HAP-1 (cell line): ENCODE measurements at places on chromosomes 1 and 21.
A peak's percentile ranks its signal among the peaks of the same experiment; 100 is the strongest.

DNA sequence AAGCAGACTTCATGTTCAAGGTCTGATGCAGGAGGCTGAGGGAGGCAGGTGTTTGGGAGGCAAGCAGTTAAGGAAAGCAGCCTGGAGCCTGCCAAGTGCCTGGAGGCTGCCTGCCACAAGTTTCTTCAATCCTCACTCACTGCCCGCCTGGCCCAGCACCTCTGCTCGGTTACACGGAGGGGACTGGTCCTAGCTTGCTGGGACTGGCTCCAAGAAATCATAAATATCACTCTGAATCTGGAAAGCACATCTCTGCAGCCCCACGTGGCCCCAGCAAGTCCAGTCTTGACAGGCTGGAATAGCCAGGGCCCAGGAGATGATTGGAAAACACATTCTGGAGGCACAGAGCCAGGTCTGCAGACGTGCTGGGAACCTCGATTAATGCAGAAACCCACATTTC, 83.9 kb downstream of the BCAR3 start:
- no peak for DNase-seq

GRCh38 chr1:82485591-82486369, 685.0 kb downstream of the ADGRL2 start:
- peak; percentile 88 for DNase-seq

GRCh38 chr1:217747156-217747769, 116.1 kb downstream of the SPATA17 start:
- DNase-seq, result no peak

GRCh38 chr1:210978974-210979354, 155.0 kb downstream of the KCNH1 start:
- no peak for DNase-seq

DNA sequence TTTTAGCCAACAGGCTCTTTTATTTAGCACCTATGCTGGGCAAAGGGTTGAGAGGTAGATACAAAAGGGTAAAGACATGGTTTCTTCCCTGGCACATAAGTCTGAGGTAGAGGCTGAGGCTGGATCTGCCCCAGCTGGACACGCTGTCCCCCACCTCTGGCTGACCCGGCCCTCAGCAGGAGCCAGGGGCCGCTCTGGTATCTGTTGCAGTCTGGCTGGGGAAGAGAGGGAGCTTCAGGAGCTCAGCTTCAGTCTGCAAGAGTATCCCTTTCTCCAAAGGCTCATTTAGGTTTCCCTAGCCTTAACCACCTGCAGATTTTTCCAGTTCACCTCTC, 14.2 kb downstream of the BLACAT1 start:
- DNase-seq, result no peak

GRCh38 chr1:185438936-185439335, 121.9 kb upstream of the IVNS1ABP start:
- no peak for DNase-seq

DNA sequence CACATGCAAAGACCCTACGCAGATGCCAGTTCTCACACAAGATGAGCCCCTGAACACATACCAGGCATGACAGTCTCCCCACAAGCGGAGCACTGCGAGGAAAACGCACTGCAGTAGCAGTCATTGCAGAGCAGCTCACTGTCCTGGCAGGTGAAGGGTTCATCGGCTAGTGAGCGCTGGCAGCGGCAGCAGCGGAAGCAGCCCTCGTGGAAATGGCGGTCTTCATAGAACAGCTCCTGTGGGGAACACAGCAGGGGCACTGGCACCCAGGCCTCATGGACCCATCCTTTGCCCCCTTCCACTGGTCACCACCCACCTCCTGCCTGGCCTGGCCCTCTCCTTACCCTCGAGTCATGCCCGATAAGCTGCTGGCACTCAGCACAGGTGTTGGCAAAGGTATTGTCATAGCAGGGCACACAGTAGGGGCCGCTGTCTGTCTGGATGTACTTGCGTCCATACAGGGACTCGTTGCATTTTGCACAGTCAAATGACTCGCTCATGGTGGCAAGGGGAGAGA, 6.3 kb downstream of the FHL3 start:
- no peak for DNase-seq

GRCh38 chr1:239058190-239058589, 328.2 kb upstream of the CHRM3 start:
- DNase-seq, result no peak

DNA sequence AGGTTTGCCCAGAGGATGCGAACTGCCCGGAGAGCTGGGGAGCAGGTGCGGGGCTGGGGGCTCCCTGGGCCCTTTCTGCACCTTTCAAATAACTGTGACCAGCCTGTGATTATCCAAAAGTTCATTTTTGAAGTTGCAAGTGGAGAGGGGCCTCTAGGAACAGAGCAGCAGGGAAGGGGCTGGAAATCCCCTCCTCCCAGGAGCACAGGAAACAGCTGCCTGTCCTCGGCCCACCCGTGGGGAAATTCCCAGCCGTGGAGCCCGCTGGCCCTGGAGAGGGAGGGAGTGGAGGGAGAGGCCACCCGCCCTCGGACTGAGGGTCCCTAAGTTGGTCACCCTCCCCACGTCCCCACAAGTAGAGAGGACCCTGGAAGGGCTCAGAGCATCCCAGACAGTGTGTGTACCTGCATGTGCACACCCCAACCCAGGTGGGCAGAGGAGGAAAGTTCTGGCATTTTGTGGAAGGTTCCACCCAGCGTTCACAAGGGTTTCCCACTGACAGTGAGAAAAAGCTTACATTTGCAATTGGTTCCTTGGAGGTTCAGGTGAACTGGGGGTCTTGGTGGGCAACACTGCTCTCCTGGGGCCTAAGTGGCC, 1.2 kb upstream of the TNFRSF4 start:
- no peak for DNase-seq

DNA sequence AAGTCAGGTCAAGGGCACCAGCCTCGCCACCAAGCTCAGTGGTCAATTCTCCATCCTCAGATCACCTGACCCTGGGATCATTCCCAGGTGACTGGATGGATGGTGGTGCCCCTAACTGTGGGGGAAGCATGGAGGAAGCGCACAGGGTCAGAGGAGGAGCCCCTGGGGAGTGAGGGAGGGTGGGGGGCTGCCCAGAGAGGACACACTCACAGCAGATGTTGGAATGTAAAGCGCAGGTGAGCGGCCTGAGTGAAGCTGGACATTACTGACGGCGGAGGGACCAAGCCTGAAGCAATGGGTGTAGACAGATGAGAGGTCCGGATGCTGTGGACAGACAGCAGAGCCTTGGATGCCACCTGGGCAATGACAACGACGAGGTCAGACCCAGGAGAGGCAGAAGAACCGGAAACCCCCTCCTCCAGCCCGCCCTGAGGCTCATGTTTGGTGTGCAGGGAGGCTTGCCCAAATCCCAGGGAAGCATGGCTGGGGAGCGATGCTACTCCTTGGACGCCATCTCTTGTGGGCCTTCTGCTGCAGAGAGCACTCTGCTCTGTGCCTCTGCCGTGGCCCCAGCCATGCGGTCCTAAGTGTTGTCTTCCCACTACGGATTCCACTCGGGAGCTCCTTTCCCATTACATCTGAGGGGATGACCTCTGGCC, 5.7 kb upstream of the CPLANE2 start:
- DNase-seq, result no peak

GRCh38 chr1:186899577-186899976, 70.8 kb downstream of the PLA2G4A start:
- DNase-seq, result no peak

- no peak for DNase-seq
Measured at GRCh38 chr1:82565146-82565545, 764.4 kb downstream of the ADGRL2 start.

- no peak for DNase-seq
Measured at GRCh38 chr1:207948536-207949250, 37.8 kb upstream of the CD34 start.

GRCh38 chr21:16910435-16911165, 602.2 kb upstream of the CXADR start:
- DNase-seq, result no peak

DNA sequence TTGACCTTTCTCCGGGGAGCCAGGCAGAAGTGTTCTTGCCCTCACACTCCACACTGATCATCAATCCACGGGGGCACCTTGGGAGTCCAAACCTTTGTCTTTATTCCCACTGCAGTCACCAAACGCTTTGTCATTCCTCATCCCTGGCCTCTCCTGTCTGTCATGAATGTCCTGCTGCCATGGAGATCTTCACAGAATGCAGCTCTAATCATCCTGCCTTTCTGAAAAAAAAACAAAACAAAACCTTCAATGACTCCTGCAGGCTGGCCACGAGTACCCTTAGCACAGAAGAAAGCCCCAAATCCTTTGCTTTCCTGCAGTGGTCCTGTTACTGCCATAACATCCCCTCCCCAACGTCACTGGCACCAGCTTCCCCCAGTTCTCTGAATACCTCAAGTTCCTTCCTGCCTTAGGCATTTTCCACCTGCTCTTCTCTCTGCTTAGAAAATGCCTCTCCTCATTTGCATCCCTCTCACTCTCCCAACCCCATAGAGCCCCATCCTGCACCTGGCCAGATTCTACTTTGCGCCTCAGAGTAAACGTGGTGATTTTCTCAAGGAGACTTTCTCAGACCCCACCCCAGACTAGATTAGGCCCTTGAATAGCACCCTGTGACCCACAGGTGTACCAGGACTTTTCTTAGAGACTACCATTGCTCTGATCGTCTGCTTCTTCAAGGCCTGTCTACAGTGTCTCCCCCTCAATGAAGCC, 131.2 kb downstream of the AK5 start:
- no peak for DNase-seq

GRCh38 chr1:30893776-30894507, 14.6 kb downstream of the SDC3 start:
- DNase-seq, result no peak

DNA sequence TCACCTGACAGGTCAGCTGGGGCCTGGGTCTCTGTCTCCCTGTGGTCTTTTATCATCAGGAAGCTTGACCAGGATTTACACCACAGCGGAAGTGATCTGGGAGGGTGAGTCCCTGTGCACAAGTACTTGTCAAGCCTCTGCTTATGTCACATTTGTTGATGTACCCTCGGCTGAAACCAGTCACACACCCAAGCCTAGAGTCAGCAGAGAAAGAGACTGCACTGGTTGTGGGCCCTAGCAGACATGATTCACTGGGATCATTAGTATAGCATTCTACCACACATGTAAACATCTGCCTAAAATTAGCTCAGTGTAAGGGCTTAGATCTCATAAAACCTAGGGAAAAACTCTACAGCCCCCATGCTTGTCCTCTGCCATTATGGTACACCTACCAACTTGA, 79.3 kb upstream of the LAMC2 start:
- DNase-seq, result no peak

DNA sequence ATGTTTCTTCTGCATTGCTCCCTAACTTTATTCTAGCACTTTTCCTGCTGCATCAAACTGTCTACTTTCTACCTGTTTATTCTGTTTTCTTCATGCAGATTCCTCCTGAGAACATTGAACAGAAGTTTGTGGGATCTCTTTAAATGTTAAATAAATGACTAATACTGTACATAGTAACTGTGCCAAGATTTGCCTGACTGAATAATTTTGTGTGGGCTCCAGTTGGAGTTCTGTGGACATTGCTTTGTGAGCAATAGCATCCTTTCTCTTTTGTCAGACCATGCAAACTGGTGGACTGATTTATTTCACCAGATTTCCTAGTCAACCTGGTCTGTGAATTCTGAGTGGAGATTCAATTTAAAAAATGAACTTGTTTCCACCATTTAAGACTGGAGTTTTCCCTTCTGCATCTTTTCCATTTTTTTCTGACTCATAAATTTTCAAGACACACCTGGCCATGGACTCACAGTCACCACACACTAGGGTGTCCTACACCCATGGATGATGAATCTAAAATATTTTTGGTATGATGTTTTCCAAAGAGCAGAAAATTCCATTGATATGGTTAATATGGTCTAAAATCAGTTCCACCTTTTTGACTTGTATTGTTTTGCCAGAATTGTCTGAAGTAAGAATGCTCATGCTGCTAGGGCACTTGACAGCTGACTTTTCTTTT, 140.7 kb upstream of the SPAG17 start:
- DNase-seq, result no peak

DNA sequence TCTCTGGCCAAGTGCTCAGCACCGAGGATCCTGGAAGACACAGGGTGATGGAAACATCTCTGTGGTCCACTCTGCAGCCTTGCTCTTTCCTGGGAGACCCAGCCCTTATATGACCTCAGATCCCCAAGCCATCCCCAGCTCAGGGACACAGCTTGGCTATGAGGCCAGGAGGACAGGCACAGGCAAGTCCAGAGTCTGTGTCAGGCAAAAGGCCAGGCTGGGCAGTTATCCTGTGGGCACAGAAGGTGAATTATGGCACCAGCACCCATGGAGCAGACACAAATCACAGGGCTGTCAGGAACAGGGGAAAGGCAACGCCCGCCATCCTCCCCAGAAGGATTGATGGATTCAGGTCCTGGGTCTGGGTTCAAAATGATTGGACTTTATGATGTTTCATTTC, 52.1 kb upstream of the SCMH1 start:
- no peak for DNase-seq

GRCh38 chr1:157540852-157541251, 11.5 kb downstream of the FCRL5 start:
- no peak for DNase-seq

GRCh38 chr1:89088572-89088971, 23.6 kb upstream of the GBP1 start:
- DNase-seq, result no peak

GRCh38 chr1:168801032-168801745, 72.2 kb upstream of the DPT start:
- DNase-seq, result no peak
